ENCODE measurements at places on chromosomes 3 and 15.

GRCh38 chr3:13199006-13199776 lies 126.0 kb upstream of the IQSEC1 start:
- no peak for DNase-seq

GRCh38 chr3:152360302-152360701 lies 91.6 kb downstream of the MBNL1 start:
- DNase-seq = no peak

DNA sequence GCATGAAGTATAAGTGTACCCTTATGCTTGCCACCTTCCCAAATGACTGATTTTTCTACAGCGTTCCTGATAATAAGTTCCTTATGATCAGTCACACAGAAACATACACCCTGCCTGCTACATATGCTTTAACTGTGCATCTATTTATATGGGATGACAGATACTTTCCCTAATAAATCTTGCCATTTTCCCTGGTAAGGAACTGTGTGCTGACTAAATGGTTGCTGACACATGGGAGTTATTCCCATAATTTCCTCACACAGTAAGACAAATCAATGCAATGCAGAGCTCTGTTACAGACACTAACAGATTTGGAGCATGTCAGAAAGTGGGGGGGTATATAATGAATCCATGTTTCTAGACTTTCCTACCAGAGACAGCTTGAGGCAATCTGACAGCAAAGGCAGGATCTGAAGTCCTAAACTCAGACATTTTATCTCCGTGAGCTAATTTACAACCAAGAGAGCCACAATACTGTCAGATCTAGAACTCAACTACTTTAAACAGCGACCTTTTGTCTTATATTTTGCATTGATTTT lies 86.9 kb upstream of the TCF12 start:
- no peak for DNase-seq

GRCh38 chr3:114120211-114120610 lies 58.6 kb downstream of the DRD3 start:
- DNase-seq = no peak

DNA sequence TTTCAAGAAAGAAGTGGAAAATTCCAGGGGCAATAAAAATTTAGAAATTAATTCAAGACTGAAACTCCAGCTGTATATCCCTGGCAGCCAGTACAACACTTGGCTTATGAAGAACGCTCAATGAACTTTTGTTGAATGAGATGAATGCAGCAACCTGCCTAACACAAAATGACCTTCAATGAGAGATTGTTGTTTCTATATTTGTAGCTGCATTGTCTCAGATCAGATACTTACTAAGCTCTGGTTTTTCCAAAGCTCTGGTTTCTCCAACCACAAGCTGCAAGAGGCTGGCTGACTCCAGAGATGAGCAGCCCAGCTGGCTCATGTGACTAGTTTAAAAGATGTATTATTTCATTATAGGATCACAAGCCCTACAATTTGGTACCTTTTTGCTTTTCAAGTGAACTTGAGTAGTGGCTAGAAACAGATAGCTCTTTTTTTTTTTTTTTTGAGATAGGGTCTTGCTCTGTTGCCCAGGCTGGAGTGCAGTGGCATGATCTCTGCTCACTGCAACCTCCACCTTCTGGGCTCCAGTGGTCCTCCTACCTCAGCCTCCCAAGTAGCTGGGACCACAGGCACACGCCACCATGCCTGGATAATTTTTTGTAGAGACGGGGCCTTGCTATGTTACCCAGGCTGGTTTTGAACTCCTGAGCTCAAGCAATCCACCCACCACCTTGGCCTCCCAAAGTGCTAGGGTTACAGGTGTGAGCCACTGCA lies 57.4 kb downstream of the UMPS start:
- no peak for DNase-seq

- DNase-seq = no peak
These were observed 30.5 kb upstream of the APH1B start for GRCh38 chr15:63246691-63247469.

- no peak for DNase-seq
These were observed 10.9 kb upstream of the MESP1 start for GRCh38 chr15:89761929-89762328.

Data from effector CD8-positive, alpha-beta T cell (primary cell).